ENCODE measurements at places on chromosomes 16 and 17.
A peak's percentile ranks its signal among the peaks of the same experiment; 100 is the strongest.

- H3K4me3 ChIP-seq, result no peak overlapping the region
- no peaks in the 10 kb centered on the region for H3K27me3 ChIP-seq
- H3K4me1 ChIP-seq, result peaks cover 5% of the 10 kb centered on the region
These were observed 3.7 kb downstream of the MVD start for GRCh38 chr16:88659160-88659559.

GRCh38 chr17:40319651-40320540, 10.9 kb downstream of the RARA start:
- H3K36me3 ChIP-seq, result no peaks in the 10 kb centered on the region
- peak overlapping the region; percentile 87 for H3K4me3 ChIP-seq
- no peak for DNase-seq
- H3K27ac ChIP-seq, result peak overlapping the region; percentile 91
- no peaks in the 10 kb centered on the region for H3K27me3 ChIP-seq
- peaks cover 75% of the 10 kb centered on the region for H3K4me1 ChIP-seq

- no peaks in the 10 kb centered on the region for H3K27me3 ChIP-seq
- peaks cover 20% of the 10 kb centered on the region for H3K4me1 ChIP-seq
- H3K27ac ChIP-seq, result no peak overlapping the region
- no peak for DNase-seq
- H3K36me3 ChIP-seq, result no peaks in the 10 kb centered on the region
These were observed 77.1 kb downstream of the PRKCA start for GRCh38 chr17:66379544-66379943.

- no peaks in the 10 kb centered on the region for H3K4me1 ChIP-seq
- no peak for DNase-seq
- no peak overlapping the region for H3K4me3 ChIP-seq
- H3K27me3 ChIP-seq, result no peaks in the 10 kb centered on the region
- no peak overlapping the region for H3K27ac ChIP-seq
- no peaks in the 10 kb centered on the region for H3K36me3 ChIP-seq
These were observed 17.2 kb downstream of the SLC16A6 start for GRCh38 chr17:68273722-68274121.

DNA sequence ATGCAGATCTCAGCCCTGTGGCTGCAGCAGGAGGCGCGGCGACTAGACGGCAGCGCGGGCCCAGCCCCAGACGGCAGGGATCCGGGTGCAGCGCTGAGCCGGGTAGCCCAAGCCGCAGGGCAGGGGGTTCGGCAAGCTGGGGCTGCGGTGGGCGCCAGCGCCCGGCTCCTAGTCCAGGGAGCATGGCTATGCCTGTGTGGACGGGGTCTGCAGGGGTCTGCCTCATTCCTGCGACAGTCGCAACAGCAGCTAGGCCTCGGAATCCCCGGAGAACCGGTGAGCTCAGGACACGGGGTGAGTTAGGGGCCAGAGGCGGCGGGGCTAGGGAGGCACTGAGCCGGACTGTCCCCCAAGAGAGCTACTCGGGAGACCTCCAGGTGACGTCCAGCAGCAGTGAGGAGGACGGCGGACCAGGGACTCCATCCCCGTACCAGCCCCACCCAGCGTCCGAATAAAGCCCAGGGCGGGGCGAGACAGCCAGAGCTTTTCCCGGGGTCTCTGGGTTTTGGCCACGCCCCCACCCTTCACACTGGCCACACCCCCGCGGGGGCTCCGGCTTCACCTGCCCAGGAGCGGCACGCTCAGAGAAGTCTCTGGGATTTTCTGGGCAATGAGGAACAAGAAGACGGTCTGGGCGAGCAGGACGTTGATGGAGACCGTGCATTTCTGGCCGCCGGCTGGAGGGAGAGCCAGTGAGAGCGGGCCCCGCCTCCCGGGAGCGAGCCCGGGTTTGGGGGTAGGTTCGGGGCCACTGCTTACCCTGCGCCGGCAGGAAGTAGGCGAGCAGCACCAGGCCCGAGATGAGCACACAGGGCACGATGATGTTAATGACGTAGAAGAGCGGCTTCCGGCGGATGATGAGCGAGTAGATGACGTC, 1.1 kb downstream of the C17orf107 start:
- peak overlapping the region; percentile 44 for H3K4me3 ChIP-seq
- DNase-seq, result no peak
- H3K27me3 ChIP-seq, result no peaks in the 10 kb centered on the region
- no peaks in the 10 kb centered on the region for H3K36me3 ChIP-seq
- H3K4me1 ChIP-seq, result no peaks in the 10 kb centered on the region

GRCh38 chr16:55506083-55506482, 2.8 kb upstream of the LPCAT2 start:
- H3K4me1 ChIP-seq, result peaks cover 38% of the 10 kb centered on the region
- no peak overlapping the region for H3K4me3 ChIP-seq
- H3K36me3 ChIP-seq, result no peaks in the 10 kb centered on the region
- H3K27ac ChIP-seq, result peak overlapping the region; percentile 39
- H3K27me3 ChIP-seq, result no peaks in the 10 kb centered on the region
- no peak for DNase-seq

GRCh38 chr17:77416105-77416713, 275.4 kb downstream of the SEC14L1 start:
- H3K27ac ChIP-seq, result 0 out of 2 replicates have a peak overlapping the region, but pooled peaks have one; percentile 10
- no peak overlapping the region for H3K4me3 ChIP-seq
- H3K4me1 ChIP-seq, result peaks cover 68% of the 10 kb centered on the region
- DNase-seq, result no peak

DNA sequence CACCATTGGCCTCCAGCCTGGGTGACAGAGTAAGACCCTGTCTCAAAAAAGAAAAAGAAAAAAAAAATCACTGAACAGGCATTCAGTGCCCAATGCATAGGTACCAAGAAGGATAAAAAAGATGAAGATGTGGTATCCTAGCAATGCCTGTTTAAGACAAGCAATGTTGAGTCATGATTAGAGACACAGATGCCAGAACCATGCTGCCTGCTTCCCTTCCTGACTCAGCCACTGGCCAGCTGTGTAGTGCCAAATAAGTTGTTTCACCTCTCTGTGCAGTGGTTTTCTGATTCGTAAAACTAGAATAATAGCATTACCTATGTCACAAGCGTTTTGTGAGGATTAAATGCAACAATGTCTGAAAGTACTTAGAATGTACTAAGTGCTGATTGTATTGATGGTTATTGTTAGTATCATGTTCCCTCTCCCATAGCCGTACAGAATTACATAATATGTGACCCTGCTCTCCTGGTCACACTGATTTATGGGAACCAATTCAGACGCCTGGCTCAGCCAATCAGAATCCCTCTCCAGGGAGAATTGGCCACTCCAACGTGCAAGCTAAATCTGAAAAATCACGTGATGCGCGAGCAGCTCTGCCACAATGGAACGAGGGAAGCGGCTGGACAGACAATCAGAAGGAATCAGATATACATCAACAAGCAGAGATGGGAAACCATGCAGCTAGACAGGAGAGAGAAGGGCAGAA, 241.9 kb downstream of the SLC39A11 start:
- H3K4me1 ChIP-seq, result no peaks in the 10 kb centered on the region
- no peaks in the 10 kb centered on the region for H3K27me3 ChIP-seq
- H3K36me3 ChIP-seq, result no peaks in the 10 kb centered on the region
- H3K4me3 ChIP-seq, result no peak overlapping the region
- DNase-seq, result no peak

DNA sequence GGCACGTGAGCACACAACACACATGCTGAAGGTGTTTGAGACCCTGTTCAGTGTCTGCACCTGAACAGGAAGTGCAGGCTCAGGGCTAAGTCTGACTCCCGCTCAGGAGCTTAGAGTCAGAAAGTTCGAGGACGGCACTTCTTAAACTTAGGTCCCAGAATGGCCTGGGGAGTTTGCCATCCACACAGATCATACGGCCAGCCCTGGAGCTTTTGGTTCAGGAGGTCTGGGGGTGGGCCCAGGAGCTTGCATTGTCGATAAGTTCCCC, 4.0 kb upstream of the CAMKK1 start:
- no peak overlapping the region for H3K27ac ChIP-seq
- H3K4me1 ChIP-seq, result peaks cover 5% of the 10 kb centered on the region
- H3K4me3 ChIP-seq, result no peak overlapping the region
- no peak for DNase-seq
- no peaks in the 10 kb centered on the region for H3K36me3 ChIP-seq
- H3K27me3 ChIP-seq, result no peaks in the 10 kb centered on the region

- H3K36me3 ChIP-seq, result no peaks in the 10 kb centered on the region
- no peak for DNase-seq
- no peaks in the 10 kb centered on the region for H3K27me3 ChIP-seq
- peak overlapping the region; percentile 99 for H3K27ac ChIP-seq
- peak overlapping the region; percentile 88 for H3K4me3 ChIP-seq
These were observed 388 bp downstream of the OXLD1 start for GRCh38 chr17:81666092-81666341.

DNA sequence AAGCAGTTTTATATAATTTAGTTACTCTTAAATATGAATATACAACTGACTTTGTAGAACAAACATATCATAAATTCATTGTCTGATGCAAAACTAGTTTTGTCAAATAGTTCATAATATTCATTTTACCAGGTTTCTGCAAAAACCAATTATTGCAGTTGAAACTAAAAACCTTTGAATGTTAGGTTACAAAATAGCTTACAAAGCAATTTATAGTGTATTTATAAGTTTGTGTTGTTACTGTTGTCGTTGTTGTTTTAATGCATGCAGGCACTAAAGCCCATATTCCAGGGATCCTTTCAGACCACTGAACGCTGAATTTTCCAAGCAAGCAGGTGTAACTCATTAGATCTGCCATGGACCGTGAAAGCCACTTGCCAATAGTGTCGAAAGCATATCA, 427.6 kb downstream of the ZFHX3 start:
- no peaks in the 10 kb centered on the region for H3K36me3 ChIP-seq
- no peaks in the 10 kb centered on the region for H3K27me3 ChIP-seq
- no peaks in the 10 kb centered on the region for H3K4me1 ChIP-seq
- DNase-seq, result no peak
- H3K27ac ChIP-seq, result no peak overlapping the region

- H3K4me3 ChIP-seq, result no peak overlapping the region
- no peak for DNase-seq
- no peak overlapping the region for H3K27ac ChIP-seq
- H3K4me1 ChIP-seq, result no peaks in the 10 kb centered on the region
These were observed 518.8 kb upstream of the SOX9 start for GRCh38 chr17:71601894-71602504.

DNA sequence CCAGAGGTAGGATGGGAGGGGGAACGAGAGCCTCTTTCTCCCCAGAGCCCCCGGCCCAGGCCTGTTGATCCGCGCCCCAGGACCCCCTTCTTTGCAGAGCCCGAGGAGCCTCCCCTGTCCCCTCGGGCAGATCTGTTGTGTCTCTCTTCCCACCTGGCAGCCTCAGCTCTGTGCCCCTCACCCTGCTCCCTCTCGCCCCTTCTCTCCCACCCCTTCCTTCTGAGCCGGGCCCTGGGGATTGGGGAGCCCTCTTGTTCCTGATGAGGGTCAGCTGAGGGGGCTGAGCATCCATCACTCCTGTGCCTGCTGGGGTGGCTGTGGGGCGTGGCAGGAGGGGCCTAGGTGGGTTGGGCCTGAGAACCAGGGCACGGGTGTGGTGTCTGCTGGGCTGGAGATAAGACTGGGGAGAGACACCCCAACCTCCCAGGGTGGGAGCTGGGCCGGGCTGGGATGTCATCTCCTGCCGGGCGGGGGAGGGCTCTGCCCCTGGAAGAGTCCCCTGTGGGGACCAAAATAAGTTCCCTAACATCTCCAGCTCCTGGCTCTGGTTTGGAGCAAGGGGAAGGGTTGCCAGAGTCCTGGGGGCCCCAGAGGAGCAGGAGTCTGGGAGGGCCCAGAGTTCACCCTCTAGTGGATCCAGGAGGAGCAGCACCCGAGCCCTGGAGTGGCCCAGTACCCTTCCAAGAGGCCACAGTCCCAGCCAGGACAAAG, 65.4 kb downstream of the MRC2 start:
- H3K27ac ChIP-seq, result no peak overlapping the region
- no peak for DNase-seq
- H3K4me3 ChIP-seq, result no peak overlapping the region
- no peaks in the 10 kb centered on the region for H3K4me1 ChIP-seq
- no peaks in the 10 kb centered on the region for H3K27me3 ChIP-seq

DNA sequence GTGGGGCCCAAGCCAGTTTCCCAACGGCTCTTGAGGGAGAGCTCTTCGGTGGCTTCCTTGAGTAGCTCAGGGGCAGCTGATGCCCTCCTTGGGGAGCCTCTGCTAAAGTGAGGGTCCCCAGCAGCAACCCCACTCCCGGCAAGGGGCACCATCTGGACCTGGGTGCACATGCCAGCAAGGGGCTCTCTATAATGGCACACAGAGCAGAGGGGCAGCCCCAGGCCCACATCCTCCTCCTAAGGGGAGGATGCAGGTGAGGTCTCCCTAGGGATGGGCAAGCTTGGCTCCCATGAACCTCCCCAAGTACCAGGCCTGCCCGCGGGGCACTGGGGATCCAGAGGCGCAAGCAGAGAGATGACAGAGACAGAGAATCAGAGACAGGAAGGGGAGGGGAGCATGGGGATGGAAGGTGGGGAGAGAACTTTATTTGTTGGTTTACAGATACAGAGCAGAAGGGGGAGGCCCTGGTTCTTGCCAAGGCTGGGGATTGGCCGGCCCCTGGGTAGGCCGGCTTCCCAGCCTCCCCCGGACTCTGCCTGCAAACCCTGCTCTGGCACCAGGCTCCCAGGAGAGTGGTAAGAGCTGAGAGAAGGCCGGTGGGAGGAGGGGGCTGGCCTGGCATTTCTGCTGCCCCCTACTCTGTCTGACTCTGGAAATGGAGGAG, 61.4 kb downstream of the SRCIN1 start:
- H3K27me3 ChIP-seq, result no peaks in the 10 kb centered on the region
- H3K27ac ChIP-seq, result no peak overlapping the region
- H3K4me1 ChIP-seq, result no peaks in the 10 kb centered on the region
- H3K36me3 ChIP-seq, result no peaks in the 10 kb centered on the region

- no peak overlapping the region for H3K4me3 ChIP-seq
- peaks cover 15% of the 10 kb centered on the region for H3K4me1 ChIP-seq
- no peak overlapping the region for H3K27ac ChIP-seq
- H3K36me3 ChIP-seq, result peaks cover 9% of the 10 kb centered on the region
- no peak for DNase-seq
These were observed 7.1 kb upstream of the CHD3 start for GRCh38 chr17:7881276-7882054.

GRCh38 chr16:67260426-67261063, 11.8 kb downstream of the SLC9A5 start:
- DNase-seq, result no peak
- no peaks in the 10 kb centered on the region for H3K4me1 ChIP-seq
- no peaks in the 10 kb centered on the region for H3K36me3 ChIP-seq
- H3K4me3 ChIP-seq, result no peak overlapping the region

GRCh38 chr17:14332331-14332730, 31.4 kb downstream of the HS3ST3B1 start:
- H3K4me1 ChIP-seq, result no peaks in the 10 kb centered on the region
- no peaks in the 10 kb centered on the region for H3K36me3 ChIP-seq
- H3K27ac ChIP-seq, result no peak overlapping the region
- no peak overlapping the region for H3K4me3 ChIP-seq
- DNase-seq, result no peak

GRCh38 chr17:41434415-41434814, 6.4 kb downstream of the KRT38 start:
- no peaks in the 10 kb centered on the region for H3K36me3 ChIP-seq
- DNase-seq, result no peak
- no peak overlapping the region for H3K27ac ChIP-seq
- H3K4me3 ChIP-seq, result no peak overlapping the region

DNA sequence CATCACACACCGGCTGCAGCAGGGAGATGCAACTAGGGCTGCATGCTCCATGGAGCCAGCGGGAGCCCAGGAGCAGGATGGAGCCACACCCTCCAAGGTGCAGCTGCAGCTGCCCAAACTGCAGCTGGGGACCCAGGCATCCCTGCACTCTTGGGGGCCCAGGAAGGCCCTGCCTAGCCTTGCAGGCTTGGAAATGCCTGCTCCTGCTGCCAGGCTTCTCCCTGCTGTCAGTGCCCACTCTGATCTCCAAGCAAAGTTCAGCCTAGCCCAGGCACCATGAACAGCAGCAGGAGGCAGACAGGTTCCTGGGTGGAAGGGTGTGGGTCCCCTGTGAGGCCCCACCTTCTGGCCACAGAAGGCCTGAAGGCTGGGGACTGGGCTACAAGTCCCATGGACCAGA, 1057.1 kb downstream of the CDH8 start:
- H3K4me1 ChIP-seq, result no peaks in the 10 kb centered on the region
- no peak overlapping the region for H3K4me3 ChIP-seq
- DNase-seq, result no peak
- no peak overlapping the region for H3K27ac ChIP-seq
- no peaks in the 10 kb centered on the region for H3K36me3 ChIP-seq
